SK-MEL-5 (cell line): ENCODE measurements at places on chromosomes 3 and 15. TPM values are rescaled to one million over a fixed set of nuclear protein-coding genes. Genes with fewer than 3 reads are reported as not detected.

The WWTR1 gene
- 87.6 and 95.5 TPM in 2 replicates for total RNA-seq

The SLC24A5 gene
- total RNA-seq, result 423 and 457 TPM in 2 replicates

The UMPS gene
- total RNA-seq, result 34.9 and 37.3 TPM in 2 replicates

The FANCD2OS gene
- total RNA-seq, result not detected in 2 replicates

The CD200 gene
- total RNA-seq, result 1.9 and 3.5 TPM in 2 replicates

The TM6SF1 gene
- total RNA-seq, result 0.08 TPM in 1 of 2 replicates, not detected in the other

The ALDH1A2 gene
- total RNA-seq, result 0.18 TPM in 1 of 2 replicates, not detected in the other

The SELENOS gene
- 113 and 128 TPM in 2 replicates for total RNA-seq

The EAF2 gene
- total RNA-seq, result 2.7 and 3.9 TPM in 2 replicates

DNA sequence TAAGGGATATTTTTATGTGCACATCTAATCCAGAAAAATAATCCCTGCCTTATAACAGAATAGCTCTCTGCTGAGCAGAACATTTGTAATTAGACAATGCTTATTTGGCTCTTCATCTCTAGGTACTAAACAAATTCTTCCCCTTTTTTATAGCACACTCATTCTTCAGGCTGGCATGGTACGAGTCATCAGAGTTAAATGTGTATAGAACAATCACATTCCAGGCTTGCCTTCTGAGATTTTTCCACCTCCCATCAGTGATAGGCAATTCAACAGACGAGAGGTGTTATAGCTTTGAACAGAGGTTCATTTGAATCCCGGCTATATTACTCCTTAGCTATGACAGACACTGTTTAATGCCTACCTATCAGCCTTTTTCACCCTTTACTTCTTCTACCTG, 21.4 kb upstream of the SPPL2A start:
- no peak for DNase-seq

GRCh38 chr3:30343861-30344260, 262.5 kb upstream of the TGFBR2 start:
- DNase-seq, result no peak

DNA sequence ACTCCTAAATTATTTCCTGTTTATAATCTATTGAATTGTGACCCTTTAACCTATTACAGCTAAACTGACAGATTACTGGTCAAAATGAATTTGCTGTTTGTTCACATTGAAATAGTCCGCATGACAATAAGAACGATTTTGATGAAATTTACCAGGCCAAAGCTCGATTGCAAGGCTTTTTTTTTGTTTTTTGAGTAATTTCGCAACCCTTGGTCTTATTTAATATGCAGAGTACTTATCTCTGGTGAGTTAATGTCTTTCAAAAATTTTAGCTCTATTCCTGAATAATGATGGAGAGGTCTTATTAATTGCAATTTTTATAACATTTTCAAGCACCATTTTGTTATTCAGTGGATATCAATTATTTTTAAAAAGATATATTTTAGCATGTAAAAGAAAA, 362.4 kb downstream of the OTOL1 start:
- no peak for DNase-seq

DNA sequence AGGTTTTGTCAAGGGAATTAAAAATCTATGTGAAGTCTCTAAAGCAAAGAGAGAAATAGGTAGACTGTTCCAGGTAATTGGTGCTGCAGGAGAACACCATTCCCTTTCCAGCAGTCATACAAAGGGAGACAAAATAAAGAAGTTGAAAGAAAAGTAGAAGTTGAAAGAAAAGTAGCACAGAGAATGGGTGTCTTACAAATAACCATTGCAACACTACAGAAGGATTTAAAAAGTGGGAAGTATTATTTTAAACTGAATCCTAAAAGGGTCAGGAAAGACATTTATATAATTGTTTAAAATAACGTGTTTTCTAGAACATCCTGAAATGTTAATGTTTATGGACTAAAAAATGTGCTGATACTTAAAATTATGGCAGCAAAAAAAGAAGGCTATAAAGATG, 223.8 kb downstream of the RSRC1 start:
- no peak for DNase-seq

GRCh38 chr3:167694121-167694520, 40.4 kb upstream of the WDR49 start:
- DNase-seq, result no peak

GRCh38 chr3:170553788-170554757, 31.8 kb downstream of the SLC7A14 start:
- DNase-seq, result peak; percentile 44

GRCh38 chr15:90838139-90838538, 30.2 kb upstream of the FURIN start:
- no peak for DNase-seq

DNA sequence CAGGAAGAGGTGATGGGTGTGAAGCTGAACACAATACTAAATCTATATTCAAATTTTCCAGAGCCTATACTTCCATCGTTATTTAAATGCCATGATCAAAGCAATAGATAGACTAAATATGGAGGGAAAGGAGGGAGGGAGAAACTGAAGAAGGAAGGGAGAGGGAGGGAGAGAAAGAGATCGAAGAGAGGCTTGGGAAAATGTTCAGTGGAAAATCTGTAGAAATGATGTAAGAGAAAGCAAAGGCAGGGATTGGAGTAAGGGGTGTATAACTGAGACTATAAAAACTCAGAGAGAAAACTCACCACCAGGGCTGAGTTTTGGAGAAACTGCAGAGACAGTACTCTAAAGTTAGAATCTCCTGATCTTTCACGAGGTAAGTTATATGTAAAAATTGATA, at the start of gene OSTN:
OSTN (plus strand) TSS at position 310 of the 400 bp plus-strand sequence. CDS start 13,292 bp downstream, outside the sequence.
- peak; percentile 5 for DNase-seq

DNA sequence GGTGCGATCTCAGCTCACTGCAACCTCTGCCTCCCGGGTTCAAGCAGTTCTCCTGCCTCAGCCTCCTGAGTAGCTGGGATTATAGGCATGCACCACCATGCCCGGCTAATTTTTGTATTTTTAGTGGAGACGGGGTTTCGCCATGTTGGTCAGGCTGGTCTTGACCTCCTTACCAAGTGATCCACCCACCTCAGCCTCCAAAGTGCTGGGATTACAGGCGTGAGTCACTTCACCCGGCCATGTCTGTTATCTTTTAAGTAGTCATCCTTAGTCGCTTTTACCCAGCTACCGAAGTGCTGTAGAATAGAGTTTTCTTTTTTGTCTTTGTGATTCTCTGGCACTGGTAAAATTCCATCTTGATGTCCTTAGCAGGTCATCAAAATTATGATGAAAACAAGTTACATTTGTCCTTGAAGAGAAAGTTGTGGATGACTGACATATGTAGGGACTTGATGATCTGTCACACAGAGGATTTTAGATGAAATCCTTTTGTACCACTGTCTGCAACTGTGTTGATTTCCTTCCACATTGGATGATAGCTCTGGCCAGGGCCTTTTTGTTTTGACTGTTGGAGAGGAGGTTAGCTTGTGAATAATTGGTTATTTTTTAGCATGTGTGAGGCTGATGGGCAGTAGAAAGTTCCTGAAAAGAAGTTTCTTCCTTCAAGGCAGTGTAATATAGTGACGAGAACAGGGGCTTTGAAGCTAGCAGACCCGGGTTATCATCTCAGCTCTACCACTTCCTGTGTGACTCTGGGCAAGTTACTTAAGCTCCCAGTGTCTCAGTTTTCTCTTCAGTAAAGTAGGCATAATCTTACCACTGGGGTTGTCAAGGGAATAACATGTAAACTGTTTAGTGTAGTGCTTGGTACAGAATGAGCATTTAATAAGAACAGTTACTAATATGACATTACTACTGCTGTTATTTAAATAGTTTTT, 18.8 kb downstream of the ATG7 start:
- DNase-seq, result no peak

DNA sequence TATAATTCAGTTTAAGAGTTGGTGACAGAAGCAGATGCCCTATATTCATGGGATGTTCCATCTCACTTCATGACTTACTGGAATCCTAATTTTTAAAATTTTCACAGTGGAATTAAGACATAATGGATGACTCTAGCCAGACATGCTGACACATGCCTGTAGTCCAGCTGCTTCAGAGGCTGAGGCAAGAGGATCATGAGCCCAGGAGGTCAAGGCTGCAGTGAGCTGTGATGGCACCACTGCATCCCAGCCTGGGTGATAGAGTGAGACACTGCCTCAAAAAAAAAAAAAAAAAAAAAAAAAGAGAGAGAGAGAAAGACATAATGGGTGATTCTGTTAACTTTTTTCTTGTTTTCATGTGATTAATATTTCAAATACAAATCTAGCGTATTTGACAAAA, 123.6 kb downstream of the KLHL25 start:
- DNase-seq, result no peak

- DNase-seq, result no peak
These were observed 17.8 kb downstream of the SMAD3 start for GRCh38 chr15:67083135-67083762.

DNA sequence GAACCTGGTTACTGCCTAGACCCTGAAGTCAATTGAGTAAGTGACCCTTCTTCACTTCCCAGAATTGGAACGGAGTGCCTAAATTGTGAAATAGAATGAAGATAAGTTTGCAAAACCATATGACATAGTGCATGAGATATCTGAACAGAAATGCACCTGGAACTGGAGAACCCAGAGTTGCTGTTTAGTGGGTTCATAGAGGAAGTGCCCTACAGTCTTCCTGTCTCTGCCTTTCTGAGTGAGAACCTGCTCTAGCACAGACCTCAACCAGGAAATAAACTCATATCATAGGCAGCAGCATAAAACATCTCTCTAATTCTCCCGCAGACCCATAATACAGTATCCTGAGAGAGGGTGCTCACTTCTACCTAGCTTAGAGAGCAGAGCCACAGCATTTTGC, 82.9 kb downstream of the EOMES start:
- no peak for DNase-seq

DNA sequence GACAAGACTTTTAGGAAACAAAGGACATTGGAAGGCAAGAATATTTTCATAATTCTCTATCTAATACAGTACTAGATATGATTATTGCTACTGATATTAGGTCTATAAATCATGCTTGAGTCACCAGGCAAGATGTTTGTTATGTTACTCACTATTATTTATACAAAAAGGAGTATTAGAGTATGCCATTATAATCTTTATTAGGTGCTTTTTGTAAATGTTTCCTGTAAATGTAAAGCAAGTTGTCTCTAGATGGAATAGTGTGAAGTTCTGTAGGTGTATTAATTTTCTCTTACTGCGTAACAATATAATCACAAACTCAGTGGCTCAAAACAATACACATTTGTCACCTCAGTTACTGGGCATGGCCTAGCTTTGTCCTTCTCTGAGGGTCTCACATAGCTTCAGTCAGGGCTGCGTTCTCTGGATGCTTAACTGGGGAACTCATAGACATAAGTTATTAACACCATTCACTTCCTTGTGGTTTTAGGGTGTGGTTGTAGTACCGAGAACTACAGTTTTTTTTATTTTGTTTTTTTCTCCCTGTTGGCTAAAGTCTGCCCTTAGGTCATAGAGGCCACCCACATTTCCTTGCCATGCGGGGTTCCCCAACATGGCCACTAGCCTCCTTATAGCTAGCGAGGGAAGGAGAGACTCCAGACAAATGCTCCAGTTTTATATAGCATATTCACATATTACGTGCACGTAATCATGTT, 20.3 kb upstream of the MAP3K13 start:
- DNase-seq, result no peak

- peak; percentile 22 for DNase-seq
These were observed 440.7 kb upstream of the THBS1 start for GRCh38 chr15:39140060-39140604.

- DNase-seq, result no peak
These were observed 41.4 kb downstream of the UBE2E2 start for GRCh38 chr3:23244324-23245041.

GRCh38 chr15:44595656-44596510, 58.9 kb downstream of the EIF3J start:
- DNase-seq, result no peak

DNA sequence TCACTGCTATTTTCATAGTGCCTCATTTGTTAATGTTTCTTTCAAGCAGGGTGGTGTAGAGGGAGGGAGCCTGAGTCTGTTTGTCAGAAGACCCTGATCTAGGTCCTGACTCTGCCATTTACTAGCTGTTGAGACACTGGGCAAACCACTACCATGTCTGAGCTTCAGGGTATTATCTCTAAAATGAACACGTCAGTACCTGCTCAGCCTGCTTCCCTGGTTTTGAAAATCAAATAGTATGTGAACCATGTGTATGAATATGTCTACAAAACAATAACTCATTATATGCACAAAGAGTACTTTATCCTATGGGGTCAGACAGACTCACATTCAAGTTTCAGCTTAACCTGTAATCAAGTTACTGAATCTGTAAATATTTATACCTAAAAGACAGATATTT, 25.1 kb downstream of the SYNPR start:
- DNase-seq, result no peak

GRCh38 chr3:32334675-32335074, 57.0 kb upstream of the CMTM7 start:
- peak; percentile 43 for DNase-seq

- no peak for DNase-seq
These were observed 147.0 kb downstream of the MEIS2 start for GRCh38 chr15:36953346-36953745.

DNA sequence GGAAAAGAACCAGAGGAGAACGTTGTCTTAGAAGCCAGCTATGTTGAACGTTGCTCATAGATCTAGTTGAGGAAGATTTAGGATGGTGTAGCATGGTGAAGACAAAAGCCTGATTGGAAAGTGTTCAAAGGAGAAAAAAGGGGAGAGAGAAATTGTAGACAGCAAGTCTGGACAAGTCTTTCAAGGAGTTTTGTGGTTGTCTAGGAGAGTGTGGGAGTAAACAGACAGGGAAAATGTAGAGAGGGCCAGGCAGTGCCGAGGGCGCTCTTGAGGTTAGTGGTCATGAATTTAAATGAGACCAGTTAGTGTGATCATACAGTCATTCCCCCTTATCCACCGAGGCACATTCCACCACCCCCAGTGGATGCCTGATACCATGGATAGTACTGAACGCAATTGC, 167.5 kb upstream of the IL12A start:
- DNase-seq, result peak; percentile 41

GRCh38 chr15:44734839-44735481, 1.4 kb upstream of the TRIM69 start:
- DNase-seq, result no peak

- DNase-seq, result no peak
These were observed 64.2 kb downstream of the ST3GAL6 start for GRCh38 chr3:98827221-98827920.

DNA sequence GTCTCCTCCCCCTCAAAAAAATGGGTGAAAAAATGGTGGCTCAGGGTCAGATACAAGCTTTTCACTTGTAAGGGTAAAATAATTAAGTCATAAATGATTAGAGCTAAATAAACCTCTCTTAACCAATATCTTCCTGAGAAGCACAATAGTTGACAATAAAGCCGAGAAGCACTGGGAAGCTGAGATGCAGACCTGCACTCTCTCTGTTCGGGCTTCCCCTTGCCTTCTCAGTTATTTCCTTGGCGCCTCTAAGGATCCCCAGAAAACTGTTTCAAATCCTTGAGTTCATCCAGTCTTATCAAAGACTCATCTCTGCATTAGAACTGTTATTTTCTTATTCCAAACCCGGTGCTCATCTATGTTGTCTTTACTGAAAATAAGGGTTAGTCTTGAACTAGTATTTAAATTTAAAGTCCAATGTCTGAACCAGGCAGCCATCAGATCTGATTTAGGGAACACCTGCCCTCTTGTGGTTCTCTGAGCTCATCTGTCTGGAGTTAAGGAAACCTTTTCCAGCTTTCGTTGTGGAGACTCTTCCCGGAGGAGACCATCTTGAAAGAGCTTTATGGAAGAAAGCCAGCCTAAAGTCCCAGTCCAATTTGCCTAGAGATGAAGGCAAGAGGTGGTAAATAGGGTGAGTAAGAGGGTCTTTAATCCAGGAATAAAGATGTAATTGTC, 256.4 kb upstream of the MCTP2 start:
- peak; percentile 63 for DNase-seq

- peak; percentile 32 for DNase-seq
These were observed 42.9 kb upstream of the CTSH start for GRCh38 chr15:78987556-78988360.

GRCh38 chr3:111715911-111716523, 120.9 kb upstream of the ZBED2 start:
- DNase-seq, result peak; percentile 79
